ENCODE measurements at places on chromosomes 4 and X.

GRCh38 chrX:46319750-46320149, 225.5 kb downstream of the ZNF674 start:
- DNase-seq = no peak

- no peak for DNase-seq
Measured at GRCh38 chrX:132809581-132809980, 148.8 kb downstream of the HS6ST2 start.

DNA sequence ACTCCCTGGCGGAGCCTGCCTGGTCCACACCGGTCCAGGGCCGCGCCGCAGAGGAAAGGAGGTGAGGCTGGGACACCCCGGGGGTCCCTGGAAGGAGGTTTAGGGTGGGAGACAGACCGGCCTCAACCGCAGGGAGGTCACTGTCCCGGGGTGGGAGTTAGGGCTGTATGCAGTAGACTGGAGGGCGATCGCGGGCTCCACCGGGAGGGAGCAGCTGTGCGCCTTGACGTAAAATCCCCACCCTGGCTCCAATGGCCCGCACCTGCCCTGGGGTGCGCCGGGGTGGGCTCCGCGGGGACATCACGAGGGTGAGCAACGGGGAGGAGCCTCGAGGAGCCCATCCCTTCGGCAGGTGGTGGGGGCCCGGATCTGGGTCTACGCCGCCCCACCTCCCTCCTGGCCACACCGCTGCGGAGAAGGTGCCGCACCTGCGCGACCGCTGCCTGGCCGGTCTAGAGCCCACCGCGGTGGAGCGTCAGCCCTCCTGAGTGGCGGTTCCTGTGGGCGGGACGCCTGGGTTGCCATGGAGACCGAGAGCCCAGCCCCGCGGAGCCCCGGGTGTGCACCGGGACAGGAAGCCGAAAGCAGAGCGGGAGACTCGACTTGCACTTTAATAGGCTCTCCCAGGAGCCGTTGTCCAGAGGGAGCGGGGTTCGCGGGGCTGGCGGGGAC, 105.1 kb downstream of the ADRA2C start:
- DNase-seq = no peak

DNA sequence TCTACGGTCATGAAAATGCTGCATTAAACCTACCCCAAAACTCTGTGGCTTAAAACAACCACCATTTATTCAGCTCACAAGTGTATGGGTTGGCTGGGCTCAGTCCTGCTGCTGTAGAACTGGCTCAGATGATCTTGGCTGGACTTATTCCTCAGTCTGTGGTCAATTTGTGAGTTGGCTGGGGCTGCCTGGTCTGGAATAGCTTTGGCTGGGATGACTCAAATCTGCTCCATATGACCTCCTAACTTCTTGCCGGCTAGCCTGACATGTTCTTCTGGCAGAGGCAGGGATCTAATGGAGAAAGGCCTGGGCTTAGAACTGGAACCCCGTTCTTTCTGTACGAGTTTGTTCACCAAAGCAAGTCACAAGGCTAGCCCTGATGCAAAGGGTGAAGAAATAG, 71.7 kb downstream of the CFAP299 start:
- no peak for DNase-seq

- DNase-seq = no peak
Measured at GRCh38 chrX:13533726-13534125, 35.7 kb upstream of the EGFL6 start.

- DNase-seq = no peak
Measured at GRCh38 chrX:46864606-46865005, 27.8 kb downstream of the RP2 start.

DNA sequence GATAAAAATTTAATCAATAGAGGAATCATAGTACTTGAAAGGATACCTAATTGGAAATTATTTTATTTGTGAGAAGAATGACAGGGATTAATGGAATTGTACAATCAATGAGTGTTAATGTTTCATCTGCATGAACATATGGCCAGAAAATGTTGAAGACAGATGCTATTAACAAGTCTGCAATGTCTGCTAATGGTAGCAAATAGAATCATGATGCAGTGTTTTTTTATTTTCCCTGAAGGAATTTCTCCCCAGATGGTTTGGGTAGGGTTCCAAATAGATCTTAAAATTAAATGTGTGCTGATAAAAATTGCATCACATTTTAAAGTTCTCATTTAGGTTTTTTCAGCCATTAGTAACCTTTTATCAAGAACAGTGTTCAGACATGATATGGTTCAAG, 291.3 kb upstream of the TRAM1L1 start:
- no peak for DNase-seq

DNA sequence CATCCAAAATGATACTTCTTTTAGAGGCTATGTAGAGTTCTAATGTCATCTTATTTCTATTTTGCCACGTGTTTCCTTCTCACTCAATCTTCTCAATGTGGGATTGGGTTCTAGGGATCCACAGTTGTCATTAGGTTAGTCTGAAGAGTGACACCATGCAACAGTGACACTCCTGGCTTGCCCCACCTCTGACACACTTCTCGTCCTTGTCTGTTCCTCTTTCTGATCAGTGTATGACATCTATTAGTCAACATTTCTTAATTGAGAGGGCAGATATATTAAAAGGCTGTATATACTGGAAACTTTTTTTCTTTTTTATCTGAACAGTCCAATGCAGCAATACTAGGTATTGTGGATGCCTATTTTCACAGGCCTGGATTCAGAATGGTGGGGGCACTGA, 67.6 kb upstream of the GYPA start:
- no peak for DNase-seq

- no peak for DNase-seq
Measured at GRCh38 chrX:116409219-116409618, 27.2 kb upstream of the SLC6A14 start.

DNA sequence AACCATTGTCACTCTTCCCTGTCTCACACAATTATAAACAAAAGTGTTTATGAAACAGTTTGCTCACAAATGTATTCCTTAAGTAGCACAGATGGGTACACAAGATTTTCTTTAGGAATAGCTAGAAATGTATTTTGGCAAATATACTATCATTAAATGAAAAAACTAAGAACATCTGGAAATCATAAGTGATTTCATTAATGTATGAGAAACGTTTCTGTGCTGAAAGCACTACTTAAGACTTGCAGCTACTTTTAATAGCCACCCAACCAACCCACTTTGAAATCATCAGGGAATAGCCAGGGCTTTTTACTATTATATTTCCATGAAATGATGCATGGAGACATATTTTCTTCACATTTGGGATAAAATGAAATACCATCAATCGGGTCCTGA, 62.3 kb upstream of the NAP1L5 start:
- no peak for DNase-seq

DNA sequence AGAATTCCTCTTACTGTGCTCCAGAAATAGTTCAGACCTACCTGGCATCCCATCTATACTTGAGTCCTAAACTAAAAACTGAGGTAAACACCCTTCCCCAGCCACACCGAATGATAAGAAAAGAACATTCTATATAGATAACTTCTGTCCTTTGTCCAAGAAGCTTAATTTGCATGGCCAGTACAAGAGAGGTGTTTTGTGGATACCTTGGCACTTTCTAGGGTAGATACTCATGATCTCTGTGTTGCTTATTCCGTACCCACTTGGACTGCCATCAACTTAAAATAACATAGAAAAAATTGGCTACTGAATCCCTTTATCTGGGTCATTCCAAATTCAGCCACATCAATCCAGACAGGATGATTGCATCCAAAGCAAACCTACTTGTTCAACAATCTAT, 1050.4 kb downstream of the STIM2 start:
- DNase-seq = no peak

GRCh38 chr4:22897520-22898108, 204.9 kb downstream of the GBA3 start:
- DNase-seq = peak; percentile 1

DNA sequence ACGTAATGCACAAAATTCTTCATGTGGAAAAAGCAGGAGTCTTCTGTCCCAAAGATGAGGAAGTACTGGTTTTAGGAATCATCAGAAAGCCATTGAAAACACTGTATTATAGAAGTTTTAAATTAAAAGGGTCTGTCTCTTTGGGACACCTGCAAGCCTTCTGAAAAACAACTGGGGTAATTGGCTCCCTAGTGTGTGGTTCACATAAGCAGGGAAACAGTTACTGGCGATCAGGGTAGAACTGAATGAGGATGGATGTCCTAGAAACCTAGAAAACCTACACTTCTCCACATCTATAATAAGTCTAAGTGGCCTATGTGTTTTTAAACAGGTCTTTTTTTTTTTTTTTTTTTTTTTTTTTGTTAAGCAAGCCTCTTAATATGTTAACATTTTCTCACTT, 945.5 kb upstream of the PCDH10 start:
- DNase-seq = no peak

GRCh38 chr4:43864616-43865146, 583.9 kb downstream of the KCTD8 start:
- no peak for DNase-seq

DNA sequence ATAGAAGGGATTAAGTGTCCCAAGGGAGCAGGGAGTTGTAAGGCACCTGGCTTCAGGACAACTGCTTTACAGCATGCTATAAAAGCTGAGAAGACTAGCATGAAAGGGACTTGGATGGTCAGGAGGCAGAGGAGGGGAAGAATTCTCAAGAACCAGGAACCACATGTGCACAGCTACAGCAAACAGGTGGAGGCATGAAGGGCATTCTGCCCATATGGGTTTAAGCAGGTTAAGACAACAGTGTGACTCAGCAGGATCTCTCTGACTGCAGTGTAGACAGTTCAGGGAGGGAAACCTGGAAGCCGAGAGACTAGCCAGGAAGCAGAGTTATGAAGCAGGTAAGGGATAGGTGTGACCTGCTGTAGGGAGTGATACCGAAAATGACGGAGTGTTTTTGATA, 117.0 kb downstream of the DHRSX start:
- no peak for DNase-seq

DNA sequence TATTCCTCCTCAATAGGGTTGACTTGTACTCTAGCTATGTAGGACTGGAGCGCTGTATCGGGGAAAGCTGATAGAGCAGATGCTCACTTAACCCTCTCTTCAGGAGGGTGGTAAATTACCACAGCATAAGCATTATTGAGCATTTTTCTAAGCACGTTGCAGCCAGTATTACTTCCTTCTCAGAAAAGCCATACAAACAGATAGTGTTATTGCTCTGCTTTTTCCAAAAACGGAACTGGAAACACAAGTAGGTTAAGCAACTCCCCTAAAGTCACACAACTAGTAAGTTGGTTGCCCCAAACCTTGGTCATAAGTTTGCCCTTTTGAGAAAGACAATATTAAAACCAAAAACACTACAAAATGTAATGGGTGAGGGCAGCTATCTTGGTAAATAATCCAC, 73.9 kb downstream of the REELD1 start:
- no peak for DNase-seq

DNA sequence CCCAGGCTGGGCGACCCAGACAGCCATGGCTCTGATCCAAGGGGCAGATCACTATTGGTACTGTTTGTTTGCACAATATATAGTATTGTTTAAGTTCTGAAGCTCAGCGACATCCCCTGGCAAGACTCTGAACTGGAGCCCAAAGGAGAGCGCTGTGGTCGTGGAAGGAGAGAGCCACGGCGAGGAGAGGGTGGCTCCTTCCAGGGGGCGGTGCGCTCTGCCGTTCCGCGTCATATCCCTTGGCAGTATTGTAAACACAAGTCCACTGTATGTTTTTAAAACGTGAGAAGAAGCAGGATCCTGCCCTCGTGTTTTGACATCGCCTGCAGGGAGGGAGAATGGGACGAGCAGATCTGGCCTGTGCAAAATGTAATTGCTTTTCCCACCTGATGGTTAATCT, 185.5 kb downstream of the RAB28 start:
- DNase-seq = no peak

DNA sequence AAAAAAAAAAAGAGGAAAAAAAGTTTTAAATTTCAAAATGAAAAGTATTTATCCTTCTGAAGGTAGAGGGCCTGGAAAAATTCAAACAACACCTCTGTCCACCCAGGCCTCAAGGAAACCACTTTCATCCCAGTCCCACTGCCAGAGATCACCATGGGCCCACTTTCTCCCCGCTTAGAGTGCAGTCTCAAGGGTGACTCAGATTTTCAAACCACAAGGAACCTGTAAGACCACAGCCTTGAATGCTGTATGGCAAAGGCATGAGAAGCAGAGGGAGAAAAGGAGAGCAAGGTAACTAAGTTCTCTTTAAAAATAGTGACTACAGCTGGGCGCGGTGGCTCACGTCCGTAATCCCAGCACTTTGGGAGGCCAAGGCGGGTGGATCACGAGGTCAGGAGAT, 87.9 kb upstream of the PACRGL start:
- DNase-seq = no peak

GRCh38 chr4:95285797-95286196, 263.0 kb downstream of the UNC5C start:
- DNase-seq = no peak

DNA sequence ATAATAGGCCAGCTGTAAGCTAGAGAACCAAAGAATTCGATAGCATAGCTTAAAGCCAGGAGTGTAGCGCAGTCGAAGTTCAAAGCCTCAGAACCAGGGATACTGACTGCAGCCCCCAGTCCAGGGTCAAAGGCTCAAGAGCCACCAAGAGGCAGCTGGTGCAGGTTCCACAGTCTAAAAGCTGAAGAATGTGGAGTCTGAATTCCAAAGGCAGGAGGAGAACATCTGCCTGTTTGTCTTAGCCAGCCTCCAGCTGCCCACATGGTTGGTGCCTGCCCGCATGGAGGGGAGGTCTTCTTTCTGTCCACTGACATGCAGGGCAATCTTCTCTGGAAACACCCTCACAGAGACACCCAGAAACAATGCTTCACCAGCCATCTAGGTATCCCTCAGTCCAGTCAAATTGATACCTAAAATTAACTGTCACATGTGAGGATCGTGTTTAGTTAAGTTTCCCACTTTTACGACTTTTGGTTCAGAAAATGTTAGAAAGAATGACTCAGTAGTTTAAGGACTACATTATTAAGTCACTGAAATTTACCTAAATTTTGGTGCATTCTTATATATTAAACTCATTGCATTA, 52.8 kb upstream of the RHOH start:
- no peak for DNase-seq

DNA sequence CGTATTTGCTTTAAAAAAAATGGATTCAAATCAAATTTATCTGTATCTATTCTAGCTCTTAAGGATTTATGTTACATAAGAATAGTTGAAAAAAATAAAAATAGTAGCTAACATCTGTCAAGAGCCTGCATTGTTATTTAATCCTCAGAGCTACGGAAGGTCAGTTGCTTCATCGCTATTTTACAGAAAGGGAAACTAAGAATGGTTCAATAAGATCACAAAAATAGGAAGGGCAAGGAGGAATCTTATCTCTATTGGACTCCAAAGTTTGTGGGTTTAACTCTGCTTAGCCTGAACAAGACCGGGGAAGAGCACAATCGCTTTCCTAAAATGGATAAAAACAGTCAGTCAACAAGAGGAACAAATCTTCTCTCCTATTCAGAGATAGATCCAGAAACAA, 270.2 kb upstream of the SMIM31 start:
- DNase-seq = no peak

GRCh38 chrX:39195156-39195555, 393.9 kb downstream of the MID1IP1 start:
- no peak for DNase-seq

GRCh38 chr4:123505095-123506010, 108.8 kb downstream of the SPRY1 start:
- no peak for DNase-seq

DNA sequence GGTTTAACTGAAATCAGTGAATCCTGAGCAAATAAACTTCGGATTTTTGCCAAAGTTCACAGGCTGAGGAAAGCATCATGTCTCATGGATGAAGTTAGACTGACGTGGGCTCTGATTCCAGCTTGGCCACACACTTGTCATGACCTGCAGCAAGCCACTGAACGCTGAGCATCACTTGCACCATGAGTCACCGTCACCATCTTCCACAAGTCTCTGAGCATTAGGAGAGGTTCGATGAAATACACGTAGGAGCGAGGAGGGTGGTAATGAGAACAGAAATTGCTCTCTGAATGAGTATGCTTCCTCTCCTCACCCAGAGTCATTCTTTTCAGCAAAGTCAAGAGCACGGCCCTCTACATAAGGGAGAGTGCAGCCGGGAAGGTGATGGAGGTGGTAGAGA, 3.8 kb upstream of the TRIML2 start:
- no peak for DNase-seq
